Lower leg skin (tissue), 4 donors: ENCODE measurements at places on chromosomes 2 and 18.

- peak; percentile 78 for DNase-seq
Measured at GRCh38 chr2:46650556-46651001, 171.2 kb downstream of the TMEM247 start.

DNA sequence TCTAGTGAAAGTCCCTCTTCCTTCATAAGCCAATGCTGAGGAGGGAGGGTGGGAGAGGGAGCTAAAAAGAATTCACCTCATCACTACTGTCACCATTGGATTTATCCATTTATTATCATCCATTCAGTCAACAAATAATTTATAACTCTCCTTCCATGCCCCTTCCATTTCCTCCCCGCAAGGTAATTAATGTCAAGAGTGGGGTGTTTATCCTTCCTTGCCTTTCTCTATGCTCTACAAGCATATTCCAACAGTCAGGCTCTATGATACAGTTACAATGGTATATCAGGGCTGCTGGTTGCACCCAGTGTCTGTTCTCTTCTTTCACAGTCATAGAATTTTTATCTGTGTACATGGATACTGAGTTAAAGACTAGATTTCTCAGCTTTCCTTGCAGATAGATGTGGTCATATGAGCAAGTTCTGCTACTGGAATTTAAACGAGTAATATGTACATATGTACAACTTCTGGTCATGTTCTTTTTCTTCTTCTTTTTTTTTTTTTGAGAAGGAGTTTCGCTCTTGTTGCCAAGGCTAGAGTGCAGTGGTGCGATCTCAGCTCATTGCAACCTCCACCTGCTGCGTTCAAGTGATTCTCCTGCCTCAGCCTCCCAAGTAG lies 5.1 kb upstream of the MFSD6 start:
- no peak for DNase-seq

DNA sequence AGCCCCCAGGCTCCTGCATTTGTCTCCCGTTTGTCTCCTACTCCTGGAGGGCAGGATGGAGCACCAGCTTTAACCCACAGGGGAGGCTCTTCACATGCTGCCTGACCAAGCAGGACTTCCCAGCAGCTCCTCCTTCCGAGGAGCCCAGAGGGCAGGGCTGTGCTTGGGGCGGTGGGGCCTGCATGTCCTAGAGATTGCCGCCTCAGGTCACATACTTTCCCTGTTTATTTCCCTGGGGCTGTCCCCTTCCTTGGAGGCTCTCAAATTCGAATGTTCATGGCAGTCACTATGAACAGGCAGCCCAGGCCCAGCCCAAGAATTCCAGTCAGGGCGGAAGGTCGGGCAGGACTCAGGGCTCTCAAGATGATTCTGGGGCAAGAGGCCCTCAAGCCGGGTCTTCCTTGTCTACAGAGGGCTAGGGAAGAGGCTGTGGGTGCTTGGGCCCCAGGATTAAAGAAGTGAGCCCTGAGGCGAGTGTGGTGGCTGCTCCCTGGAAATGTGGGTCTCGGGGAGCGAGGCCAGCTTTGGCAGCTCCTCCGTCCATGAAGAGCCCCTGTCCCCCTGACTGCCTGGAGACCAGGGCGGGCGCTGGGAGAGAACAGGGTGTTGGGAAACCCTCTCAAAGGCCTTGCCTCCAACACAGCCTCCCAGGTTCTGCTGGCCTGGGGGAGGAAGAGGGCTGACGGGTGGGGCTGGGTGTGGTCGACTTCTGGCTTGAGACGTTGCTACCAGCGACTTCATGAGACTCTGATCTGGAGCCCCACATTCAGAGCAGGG lies 48.9 kb upstream of the HPCAL1 start:
- DNase-seq: no peak

DNA sequence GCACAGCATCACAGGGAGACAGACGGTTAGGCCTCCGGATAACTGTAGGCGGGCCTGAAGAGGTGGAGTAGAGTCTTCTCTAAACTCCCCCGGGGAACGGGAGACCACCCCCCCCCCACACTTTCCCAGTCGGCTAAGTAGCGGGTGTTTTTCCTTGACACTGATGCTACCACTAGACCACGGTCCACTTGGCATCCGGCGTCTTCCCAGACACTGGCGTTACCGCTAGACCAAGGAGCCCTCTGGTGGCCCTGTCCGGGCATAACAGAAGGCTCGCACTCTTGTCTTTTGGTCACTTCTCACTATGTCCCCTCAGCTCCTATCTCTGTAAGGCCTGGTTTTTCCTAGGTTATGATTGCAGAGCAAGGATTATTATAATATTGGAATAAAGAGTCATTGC lies 25.7 kb upstream of the NCL start:
- DNase-seq: no peak

GRCh38 chr2:100350661-100351185 lies 28.4 kb upstream of the LONRF2 start:
- no peak for DNase-seq

DNA sequence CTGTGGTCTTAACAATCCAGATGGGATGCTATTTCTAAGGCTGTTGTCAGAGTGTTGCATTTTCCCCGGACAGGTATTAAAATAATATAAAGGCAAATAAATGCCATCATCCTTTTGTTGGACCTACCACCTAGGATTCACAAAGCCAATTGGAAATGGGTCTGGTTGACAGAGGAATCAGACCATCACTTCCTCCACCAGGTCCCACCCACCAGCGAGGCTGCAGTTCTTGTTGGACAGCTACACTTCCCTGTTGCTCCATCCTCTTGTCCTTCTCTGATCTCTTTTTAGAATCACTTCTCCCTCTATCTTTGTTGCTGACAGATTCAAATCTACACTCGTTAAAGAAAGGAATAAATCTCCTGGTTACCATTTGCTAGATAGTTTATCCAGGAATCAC lies 1.1 kb downstream of the TMEM169 start:
- no peak for DNase-seq

DNA sequence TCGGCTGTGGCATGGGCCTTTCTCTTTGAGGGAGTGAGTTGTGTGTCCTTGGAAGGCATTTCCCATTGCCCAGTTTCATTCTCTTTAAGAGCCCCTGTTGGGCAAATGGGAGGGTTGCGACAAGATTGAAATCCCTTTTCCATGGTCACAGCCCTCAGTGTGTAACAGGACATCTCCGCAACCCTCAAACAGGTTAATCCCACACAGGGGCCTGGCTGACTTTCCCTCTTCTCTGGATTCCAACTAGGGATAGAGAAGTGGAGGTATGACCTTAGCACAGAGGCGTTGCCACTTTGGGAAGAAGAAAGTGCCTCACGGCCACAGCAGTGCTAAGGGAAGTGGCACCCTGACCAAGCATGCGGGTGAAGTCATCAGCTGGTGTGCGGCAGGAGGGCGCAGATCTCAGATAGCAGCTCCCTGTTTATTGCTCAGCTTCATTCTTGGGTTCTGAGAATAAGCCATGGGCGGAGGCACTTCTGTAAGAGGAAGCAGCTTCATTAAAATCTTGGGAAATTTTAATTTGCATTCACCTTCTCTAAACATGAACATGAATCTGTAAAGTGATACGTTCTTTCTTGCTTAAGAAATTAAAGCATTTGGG lies 256.5 kb downstream of the GBX2 start:
- DNase-seq: peak; percentile 78

- no peak for DNase-seq
Measured at GRCh38 chr2:110848519-110849030, 116.2 kb downstream of the ACOXL start.

DNA sequence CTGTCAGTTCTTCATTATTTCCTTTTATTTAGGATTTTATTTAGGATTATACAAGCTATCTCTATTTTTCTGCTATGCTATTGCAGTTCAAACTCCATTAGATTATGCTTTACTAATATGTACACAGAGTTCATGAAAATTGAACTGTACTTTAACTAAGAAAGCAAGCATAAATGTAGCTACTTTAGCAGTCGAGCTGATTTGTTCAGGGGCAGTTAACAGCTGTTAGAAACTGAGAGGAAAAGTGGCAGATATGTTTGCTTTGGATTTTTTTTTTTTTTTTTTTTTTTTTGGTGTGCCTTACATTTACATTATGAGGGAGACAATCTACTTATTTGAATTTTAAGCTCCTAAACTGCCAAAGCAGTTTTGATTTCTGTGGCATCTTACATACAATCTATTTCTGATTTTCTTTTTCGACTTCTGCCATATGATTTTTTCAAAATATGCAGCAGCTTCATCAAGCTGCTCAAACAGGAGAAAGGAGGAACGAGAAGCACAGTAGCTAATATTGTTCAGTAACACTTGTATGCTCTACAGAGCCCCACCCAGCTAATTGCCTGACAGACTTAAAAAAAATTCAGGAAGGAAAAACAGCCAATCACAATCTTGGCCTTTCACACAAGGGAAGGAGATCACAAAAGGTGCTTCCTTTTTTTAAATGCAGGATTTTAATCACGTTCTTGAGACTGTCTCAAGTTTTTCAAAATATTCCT lies 233.4 kb upstream of the SIX3 start:
- DNase-seq: no peak

DNA sequence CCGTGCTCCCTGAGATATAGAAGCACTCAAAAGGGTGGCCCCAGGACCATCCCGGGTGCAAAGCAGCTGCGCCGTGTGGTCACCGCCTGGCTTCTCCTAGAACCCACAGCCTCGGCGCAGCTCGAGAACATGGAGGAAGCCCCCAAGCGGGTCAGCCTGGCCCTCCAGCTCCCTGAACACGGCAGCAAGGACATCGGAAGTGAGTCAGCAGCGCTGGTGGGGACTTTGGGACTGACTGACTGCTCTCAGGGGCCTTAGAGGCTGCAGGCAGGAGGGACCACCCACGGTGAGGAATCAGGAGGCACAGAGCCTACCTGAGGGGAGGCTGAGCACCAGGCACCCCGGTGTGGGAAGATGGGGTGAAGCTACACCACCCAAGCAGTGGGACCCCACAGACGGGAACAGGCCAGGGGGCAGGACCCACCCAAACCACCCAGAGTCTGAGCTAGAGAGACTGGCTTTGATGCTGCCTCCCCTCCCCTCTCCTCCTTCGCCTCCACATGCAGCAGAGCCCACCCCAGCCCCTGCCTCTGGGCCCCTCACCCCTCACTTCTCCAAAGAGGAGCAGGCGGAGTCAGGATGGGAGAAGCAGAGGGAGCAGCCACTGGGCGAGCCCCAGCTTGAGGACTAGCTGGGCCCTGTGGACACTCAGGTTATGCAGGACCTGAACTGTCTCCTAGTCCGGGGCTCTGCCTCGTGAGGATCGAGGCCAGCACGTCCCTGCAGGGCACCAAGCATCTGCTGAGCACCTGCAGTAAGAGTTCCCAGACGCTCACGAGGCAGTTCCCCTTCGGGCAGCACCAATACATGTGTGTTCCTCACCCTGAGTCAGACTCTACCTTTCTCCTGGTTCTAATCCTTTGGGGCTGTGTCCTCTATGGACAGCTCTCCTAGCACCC lies 28.7 kb downstream of the MTERF4 start:
- peak; percentile 83 for DNase-seq

- DNase-seq: no peak
Measured at GRCh38 chr2:175431101-175431946, 249.8 kb upstream of the ATP5MC3 start.

DNA sequence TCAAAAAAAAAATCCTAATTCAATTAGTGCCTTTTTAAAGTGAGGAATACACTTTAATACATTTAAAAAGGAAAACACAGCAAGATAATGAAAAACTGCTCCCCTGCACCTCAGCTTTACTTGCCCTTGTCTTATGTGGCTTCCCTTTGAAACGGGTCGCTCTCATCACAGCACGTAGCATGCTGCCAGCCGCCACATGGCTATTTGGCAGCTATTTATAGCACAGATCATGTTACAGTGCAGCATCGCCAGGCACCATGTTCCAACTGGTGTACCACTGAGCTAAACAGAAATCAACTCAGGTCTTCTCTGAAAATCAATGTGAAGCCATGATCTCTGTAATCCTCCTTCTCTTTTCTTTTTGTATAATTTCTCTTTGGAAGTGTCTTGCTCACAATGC lies 65.1 kb downstream of the TMEM182 start:
- no peak for DNase-seq

DNA sequence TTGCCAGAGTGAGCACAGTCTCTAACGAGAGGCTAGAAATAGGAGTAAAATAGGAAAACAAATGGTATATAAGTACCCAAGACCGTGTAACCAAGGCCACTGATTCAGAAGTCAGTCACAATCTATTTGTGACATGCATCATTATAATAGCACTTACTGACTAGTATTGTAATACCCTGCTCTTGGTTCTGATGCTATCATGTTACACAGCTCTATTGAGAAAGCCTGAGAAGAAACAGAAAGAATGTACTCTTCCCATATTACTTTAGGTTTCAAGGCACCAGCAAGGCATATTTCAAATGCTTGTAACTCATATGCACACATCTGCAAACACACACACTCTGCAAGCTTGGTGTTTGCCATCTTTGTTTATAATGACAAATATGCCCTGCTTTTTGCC lies 746.4 kb downstream of the SLC4A3 start:
- no peak for DNase-seq

DNA sequence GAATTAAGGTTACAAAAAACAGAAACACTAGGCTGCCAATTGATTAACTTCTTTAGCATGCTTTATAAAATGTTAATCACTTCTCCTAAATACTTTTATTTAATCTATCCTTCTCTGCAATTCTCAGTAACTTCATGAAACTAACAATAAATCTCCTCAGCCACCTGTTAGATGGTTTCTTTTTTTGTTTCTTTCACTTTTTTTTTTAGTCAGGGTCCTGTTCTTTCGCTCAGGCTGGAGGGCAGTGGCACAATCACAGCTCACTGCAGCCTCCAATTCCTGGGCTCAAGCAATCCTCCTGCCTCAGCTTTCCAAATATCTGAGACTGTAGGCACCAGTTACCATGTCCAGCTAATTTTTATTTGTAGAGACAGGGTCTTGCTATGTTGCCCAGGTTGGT lies 213.4 kb upstream of the STK17B start:
- no peak for DNase-seq

DNA sequence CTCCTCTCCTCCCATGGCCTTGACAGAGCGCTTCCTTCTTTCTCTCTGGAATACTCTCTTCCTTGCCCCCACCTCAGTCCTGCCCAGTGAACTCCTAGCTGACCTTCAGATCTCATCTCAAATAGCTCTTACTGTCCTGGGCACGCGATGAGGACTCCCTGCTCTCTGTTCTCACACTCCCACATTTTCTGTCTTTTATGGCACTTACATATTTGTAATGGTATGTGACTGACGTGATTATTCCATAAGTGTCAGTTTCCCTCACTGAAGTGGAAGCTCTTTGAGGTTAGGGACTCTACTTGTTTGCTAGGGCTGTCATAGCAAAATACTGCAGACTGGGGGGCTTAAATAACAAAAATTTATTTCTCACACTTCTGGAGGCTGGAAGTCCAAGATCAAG lies 1.7 kb upstream of the DYSF start:
- DNase-seq: no peak

- DNase-seq: peak; percentile 64
Measured at GRCh38 chr2:10900216-10901109, 11.3 kb upstream of the KCNF1 start.

- DNase-seq: no peak
Measured at GRCh38 chr2:180322781-180323180, 315.7 kb upstream of the CWC22 start.
